ENCODE measurements at places on chromosomes 7 and 10. TPM values are rescaled to one million over a fixed set of nuclear protein-coding genes. Genes with fewer than 3 reads are reported as not detected.

RELN gene
- total RNA-seq = 13.4 TPM

- no peak for DNase-seq
Observed at GRCh38 chr10:104284846-104285245, 15.9 kb downstream of the GSTO2 start.

RPEL1 gene
- not detected for total RNA-seq

WNT8B gene
- not detected for total RNA-seq

DNA sequence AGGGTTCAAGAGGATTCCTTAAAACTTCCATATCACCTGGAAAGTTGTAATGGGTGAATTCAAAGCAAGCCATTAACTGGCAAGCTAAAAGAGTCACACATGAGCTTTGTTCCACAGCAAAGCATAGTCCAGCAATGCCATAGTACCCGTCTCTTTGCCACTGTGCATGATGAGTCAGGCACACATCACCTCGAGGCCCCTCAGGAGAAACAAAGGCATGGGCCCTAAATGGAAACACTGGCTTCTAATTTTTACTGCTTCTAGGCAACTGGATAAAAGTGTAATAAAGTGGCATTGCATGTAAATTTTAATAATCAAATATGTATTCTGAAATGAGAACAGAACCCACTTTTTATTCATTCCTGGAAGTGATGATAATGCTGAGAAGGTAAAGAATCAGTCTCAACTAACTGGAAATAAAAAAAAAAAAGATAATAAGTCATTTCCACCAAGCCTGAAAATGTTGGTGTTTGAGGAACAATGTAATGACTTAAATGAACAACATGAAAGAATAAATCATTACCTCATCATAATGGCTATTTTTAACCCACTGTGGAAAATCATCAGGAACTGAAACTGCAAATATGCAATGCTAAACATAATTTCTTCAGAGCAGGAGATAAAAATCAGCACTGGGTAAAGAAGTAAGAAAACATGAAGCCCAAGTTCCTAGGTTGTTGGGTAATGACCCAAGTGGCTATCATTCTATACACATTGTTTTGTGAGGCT lies 104.9 kb downstream of the CDK6 start:
- no peak for DNase-seq

GLI3 gene
- 0.20 TPM for total RNA-seq

DNA sequence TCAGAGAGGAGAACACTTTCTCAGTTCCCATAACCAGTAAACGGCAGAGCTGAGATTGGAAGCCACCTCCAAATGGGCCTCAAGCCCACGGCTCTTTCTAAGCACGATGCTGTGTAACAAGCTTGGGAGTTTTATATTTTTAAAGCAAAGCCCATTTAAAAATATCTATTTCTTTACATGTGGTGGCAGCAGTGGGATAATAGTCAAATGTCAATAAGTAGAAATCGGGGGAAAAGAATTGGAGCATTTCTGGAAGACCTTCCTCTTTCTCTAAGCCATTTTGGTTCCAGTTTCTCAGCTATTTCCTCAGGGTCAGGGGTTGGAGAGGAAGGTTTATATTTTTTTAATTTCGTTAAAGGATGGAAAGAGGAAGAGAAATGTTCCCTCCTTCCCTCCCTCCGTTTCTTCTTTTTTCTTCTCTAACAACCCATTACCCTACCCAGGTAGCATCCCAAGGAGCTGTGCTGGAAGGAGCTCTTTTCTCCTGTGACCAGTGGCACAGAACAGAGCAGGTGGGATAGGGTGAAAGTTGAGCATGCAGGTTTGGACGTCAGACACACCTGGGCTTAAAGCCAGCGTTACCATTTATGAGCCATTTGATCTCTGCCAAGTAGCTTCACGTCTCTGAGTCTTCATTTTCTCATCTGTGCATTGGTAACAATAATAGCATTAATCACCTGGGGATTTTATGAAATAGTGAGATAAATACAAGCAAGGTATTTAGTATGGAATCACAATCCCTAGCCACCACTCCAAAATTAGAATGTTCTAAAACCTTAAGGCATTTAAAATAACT lies 515.7 kb downstream of the RPS24 start:
- no peak for DNase-seq

GRCh38 chr10:124259139-124259825 lies 159.4 kb downstream of the OAT start:
- no peak for DNase-seq

DNA sequence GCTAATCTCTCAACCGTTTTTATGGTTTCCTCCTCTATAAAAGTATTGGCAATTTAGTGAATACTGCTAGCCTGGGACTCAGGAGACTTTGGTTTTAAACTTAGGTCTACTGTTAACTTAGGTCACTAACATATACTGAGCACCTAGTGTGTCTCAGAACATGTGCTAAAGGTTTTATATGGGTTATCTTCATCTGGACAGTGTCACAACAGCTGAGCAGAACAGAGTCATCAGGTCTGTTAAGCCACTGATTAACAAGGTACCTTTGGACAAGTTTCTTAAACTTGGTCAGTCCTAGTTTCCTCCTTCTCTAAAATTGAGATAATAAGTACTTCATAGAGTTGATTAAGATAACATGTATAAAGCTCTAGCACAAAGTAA lies 30.6 kb downstream of the NET1 start:
- DNase-seq = no peak

- no peak for DNase-seq
Observed at GRCh38 chr7:136056651-136057231, 79.6 kb upstream of the MTPN start.

DNA sequence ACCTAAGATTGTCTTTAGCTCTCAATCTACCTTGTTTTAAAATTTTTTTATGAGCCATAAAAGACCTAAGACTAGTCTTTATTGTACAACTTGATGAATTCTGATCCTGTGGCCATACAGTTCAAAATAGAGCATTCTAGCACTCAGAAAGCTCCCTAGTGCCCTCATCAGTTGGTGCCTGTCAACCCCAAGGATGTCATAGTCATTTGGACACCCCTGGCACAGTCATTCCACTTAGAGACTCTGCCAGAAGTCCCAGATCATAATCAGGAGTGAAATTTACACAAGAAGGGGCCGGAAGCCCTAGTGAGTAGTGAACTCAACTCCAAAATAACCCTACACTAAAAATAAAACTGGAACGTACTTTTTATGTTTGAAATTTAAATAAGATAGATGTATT lies 80.0 kb upstream of the INSIG1 start:
- DNase-seq = no peak

DNA sequence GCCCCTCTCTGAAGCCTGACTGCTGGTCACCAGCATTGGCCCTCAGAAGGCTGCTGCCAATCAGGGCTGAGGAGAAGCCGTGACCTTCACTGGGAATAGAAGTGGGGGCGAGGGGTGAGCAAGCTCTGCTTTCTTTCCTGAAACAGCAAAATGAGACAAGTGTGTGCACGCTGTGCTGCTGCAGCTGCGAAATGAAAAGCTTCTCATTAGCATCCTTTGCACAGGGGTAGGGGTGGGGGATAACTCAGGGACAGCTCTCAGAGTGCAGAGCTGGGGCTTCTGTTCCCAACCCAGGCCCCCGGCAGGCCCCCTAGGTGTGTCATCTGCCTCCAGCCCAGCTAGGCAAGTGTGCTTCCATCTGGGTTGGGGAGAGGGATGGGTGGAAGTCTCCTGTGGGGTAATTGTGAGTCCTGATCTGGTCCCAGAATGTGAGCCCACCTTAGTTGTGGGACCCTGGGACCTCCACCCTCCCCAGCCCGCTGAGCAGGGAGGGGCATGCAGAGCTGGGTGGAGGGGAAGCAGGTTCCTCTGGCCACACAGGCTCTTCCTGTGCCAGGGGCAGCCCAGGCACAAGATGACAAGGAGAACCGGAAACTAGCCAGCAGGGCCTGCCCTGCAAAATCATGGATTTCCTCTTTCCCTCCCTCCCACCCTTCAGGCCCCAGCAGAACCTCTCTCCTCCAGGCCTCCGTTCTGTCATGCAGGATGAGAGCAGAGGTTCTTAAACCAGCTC lies 22.2 kb downstream of the ZNF467 start:
- DNase-seq = no peak

DNA sequence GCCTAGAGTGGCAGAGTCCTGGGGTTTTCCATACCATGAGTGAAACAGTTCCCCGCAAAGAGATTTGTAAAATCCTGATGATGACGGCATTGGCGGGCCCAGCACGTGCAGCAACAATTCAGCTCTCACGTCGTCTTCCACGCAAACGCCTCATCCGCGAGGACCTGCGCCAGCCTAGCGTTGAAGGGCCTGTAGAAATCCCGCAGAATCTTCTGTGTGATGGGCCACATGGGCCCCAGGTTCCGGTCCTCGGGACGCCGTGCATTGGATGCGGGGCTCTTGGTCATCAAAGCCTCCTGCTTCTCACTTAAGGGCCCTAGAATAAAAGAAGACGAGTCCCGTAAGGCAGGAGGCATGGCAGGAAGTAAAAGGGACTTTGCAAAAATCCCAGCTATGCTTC lies 83.4 kb downstream of the CHST15 start:
- no peak for DNase-seq

C7orf33 gene
- not detected for total RNA-seq

- no peak for DNase-seq
Observed at GRCh38 chr10:63703113-63703670, 182.0 kb downstream of the REEP3 start.

CABCOCO1 gene
- not detected for total RNA-seq

DNA sequence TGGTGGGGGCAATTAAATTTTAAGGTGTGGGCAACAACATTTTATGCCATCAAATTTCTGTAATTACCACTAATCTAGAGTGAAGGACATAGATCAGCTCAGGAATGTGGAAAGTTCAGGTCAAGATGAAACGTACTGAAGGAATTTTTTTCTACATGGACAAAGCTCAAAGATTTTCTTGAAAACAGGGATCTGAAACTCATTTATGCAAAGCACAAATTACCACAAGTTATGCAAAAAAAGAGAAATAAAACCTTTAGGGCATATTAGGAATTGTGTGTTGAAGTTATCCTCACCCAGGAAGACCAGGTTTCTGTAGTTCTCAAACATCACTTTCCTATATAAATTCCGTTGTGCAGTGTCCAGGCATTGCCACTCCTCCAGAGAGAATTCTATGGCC lies 18.9 kb downstream of the ZNF680 start:
- no peak for DNase-seq

HACD1 gene
- 6.4 TPM for total RNA-seq

ZKSCAN5 gene
- total RNA-seq = 3.4 TPM

C7orf57 gene
- not detected for total RNA-seq

DNA sequence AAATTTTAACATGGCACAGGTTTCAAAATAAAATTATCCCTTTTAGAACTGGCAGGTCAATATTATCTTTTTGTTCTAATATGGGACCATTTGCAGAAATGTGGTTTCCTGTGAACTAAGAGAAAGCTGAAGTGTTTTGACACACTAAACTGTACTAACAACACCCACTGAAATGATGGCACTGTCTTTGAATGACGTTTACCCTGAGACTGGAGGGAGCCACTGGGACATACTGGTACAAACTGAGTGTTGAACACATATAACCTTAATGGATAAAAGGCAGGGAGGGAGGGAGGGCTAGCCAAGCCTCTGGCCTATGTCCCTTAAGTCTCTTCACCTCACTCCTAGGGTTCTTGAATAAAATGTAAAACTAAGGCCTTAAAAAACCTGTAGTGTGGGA lies 95.9 kb downstream of the PDE1C start:
- DNase-seq = no peak

TRIM74 gene
- not detected for total RNA-seq

DNA sequence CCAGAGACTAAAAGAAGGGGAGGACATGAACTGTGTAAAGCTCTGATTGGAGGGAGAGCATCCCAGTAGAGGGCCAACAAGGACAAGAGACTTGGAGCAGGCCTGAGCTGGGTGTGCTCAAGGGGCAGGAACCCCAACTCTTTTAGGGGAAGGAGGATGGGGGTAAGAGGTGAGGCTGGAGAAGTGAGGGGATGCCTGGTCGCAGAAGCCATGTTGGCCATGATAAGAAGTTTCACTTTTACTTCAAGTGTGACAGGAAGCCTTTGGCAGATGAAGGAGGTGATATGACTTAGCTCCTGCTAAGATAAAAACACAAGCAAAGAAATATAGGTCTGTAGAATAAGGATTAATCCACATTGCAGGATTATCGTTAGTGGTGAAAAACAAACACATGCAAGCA lies 208.3 kb downstream of the JAZF1 start:
- DNase-seq = no peak

DNA sequence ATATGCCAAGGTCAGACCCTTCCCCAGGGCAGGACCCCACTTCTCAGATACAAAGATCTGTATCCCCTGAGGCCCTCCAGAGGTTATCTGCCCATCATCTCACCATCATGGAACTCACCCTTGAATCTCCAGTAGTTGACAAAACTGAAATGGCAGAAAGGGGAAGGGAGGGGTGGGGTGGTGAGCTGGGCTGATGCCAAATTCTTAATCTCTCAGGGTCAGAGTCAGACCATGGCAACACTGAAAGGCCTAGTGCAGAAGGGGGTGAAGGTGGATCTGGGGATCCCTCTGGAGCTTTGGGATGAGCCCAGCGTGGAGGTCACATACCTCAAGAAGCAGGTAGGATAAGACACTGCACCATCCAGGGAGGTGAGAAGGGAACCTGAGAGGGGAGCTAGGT lies 3.1 kb downstream of the CNPY4 start:
- DNase-seq = no peak

SEMA3D gene
- total RNA-seq = 0.88 TPM

POLR2J2 gene
- 0.25 TPM for total RNA-seq

GRCh38 chr7:28754027-28754426 lies 204.1 kb downstream of the TRIL start:
- DNase-seq = no peak

STEAP1B gene
- total RNA-seq = not detected

DNA sequence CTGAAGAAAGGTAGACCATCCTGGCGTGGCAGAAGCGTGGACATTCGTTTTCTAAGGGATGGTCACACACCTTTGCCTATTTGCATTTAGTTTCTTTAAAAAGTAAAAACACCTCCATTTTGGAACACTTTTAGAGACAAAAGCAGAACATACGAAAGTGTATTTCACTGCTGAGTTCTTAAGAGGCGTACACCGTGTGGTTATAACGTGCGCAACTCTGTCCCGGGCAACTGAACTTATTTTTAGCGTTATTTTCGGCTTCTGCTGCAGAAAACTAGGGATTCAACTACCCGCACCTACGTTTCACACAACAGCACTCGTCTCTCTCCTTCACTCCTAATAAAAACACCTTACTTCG lies 557 bp upstream of the LSM8 start:
- DNase-seq = no peak

DNA sequence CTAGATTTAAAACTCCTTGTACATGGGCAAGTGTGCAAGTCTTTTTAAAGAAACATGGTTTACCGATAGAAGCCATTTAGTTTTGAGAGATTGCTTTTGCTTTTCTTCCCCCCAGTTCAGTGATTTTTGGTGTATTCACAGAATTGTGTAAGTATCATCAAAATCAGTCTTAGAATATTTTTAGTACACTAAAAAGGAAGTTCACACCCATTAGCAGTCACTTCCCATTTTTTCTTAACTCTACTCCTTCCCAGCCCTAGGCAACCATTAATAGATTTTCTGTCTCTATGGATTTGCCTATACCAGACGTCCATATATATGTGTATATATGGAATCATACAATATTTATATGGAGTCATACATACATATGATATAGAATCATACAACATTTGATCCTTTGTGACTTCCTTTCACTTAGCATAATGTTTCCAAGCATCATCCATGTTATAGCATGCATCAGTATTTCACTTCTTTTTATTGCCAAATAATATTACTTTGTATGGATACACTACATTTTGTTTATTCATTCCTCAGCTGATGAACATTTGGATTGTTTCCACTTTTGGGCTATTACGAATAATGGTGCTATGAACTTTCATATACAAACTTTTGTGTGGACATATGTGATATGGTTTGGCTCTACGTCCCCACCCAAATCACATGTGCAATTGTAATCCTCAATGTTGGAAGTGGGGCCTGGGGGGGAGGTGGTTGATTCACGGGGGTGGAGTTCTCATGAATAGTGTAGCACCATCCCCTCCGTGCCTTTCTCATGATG lies 16.5 kb upstream of the ARL4A start:
- no peak for DNase-seq

TRIM50 gene
- not detected for total RNA-seq

Data from right lobe of liver (tissue), 6 donors.